ENCODE measurements at places on chromosomes 6 and 20.
A peak's percentile ranks its signal among the peaks of the same experiment; 100 is the strongest.

DNA sequence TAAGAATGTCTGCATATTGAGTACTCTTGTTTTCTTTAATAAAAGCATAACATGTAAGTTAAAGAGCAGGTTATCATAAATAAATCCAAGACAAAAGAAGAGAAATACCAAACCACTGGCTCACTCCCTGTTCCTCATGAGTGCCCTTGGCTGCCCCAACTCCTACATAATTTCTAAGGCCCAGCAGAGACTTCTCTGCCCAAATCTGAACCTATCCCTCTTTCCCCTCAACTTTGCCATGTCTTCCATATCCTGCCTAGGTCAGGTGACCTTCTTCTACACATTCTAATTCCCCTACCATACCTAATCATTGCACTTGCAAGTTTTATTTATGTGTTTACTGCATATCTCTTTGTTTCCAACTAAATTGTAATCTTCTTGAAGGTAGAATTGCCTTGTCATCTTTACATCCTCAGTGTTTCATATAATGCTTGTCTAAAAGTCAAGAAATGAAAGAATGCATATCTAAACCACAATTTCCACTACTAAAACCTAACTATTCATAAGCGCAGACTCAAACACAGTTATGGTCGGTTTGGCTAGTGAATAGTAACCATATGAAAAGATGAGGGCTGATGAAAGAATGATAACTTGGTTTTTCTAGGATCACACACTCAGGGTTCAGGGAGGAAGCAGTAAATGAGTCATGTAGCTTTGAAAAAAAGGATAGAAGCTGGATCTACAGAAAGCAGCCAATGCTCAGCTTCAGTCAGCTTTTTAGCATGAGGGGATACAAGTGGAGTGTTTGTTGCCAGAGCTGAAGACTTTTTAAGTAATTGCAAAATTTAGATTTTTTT is 53.3 kb upstream of the EYA4 start:
- no peak for DNase-seq

GRCh38 chr20:49297605-49298530 is 20.0 kb upstream of the ZNFX1 start:
- DNase-seq, result no peak

DNA sequence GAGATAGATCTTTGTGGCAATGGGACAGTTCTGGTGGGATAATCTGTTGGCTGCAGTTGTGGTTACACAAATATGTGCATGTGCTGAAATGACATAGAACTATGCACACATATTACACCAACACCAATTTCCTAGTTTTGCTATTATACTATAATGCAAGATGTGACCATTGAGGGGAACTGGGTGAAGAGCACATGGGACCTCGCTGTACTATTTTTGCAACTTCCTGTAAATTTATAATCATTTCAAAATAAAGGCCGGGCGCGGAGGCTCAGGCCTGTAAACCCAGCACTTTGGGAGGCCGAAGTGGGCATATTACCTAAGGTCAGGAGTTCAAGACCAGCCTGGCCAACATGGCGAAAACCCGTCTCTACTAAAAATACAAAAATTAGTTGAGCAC is 8.7 kb downstream of the ARMC12 start:
- DNase-seq, result no peak

- peak; percentile 14 for DNase-seq
Observed at GRCh38 chr6:109082188-109082577, 12.5 kb downstream of the SESN1 start.

DNA sequence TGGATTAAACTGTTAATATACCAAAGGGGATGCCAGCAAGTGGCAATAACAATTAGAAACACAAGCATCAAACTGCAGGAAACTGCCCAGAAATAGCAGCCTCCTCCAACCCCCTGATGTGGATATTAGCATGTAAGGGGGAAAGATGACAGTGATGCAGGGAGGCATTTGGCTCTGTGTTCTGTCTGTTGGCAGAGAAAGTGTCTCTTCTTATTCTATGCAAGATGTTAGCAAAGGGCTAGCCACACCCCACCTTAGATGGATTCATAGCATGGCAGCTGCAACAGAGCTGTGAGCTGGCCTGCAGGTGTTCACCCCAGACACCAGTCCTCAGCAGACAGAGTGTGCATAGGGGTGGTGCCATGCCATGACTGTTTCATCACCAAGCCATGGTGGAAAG is 38.0 kb downstream of the SCP2D1 start:
- no peak for DNase-seq

GRCh38 chr20:11274141-11274594 is 600.4 kb upstream of the JAG1 start:
- peak; percentile 73 for DNase-seq

DNA sequence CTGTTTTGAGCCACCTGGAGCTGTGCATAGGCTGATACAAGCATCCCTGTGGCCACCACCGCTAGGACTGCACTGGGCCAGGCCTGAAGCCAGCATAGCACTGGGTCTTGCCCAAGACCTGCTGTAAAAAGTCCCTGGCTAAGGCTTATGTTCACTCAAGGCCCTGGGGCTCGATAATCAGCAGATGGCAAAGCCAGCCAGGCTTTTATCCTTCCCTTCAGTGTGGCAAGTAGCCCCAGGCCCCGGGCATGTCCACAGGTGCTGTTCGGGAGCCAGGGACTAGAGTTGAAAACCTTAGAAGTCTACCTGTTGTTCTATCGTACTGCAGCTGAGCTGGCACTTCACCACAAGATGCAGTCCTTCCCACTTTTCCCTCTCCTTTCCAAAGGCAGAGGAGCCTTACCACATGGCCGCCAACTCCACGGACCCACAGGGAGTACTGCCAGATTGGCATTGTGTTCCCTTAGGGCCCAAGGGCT is 226.4 kb upstream of the ZNF217 start:
- DNase-seq, result no peak

DNA sequence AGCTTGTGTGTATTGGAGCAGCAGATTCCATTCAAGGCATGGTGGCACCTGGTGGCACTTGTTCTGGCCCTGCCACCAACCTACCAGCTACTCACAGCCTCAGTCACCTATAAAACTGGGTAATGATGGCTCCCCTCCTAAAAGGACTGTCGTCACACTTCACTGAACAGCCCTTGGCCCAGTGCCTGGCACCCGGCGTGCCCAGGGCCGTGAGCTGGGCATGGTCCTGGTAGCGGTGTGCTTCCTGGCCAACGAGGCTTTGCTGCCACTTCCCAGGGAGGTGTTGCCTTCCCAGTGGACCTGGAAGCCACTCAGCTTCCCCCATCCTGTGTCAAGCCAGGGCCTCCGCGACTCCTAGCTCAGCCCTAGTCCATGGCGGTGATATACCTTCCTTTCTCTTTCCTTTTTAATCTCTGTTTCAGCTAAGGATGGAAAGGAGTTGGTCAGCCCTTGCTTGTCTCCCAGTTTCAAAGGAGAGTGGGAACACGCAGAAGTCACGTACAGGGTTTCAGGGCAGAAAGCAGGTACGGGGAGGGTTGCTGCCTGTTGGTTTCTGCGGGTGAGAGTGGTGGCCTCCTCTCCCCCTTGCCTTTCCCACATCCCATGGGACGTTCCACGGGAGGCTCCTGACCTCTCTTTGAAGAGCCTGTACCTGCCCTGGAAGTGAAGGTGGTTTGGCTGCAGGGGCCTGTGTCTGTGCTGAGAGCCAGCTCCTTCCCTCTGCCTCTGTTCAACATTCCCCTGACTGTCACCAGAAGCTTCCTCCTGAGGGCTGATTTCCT is 25.5 kb downstream of the ENTPD6 start:
- DNase-seq, result no peak

DNA sequence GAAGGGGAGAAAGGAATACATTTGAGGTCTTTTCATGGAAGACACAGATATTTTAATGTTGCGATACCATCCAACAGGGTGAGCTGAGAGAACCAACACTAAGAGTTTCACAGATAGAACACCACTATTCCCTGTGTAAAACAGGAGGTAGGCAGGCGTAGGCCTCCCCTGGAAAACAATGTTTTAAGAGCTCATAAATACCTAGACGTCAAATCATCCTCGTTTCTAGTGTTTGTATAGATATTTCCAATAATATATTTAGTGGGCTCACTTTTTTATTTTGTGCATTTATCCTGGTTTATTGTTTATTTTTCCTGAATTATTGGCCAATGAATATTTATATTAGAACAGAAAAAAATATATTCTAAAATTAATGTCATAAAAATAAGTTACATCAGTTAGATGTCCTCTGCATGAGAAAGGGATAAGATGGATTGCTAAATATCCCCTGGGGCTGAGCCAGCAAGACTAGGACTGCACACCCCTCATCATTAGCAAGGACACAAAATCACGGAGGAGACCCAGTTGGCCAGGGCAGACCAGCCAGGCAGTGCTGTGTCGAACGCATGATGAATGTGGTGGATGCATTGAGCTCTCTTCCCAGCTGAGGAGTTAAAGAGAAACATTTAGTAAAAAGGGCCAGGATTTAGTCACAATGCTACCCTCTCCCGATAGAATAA is 380.5 kb downstream of the C6orf118 start:
- DNase-seq, result no peak

GRCh38 chr6:135534773-135535380 is 37.3 kb upstream of the AHI1 start:
- no peak for DNase-seq

DNA sequence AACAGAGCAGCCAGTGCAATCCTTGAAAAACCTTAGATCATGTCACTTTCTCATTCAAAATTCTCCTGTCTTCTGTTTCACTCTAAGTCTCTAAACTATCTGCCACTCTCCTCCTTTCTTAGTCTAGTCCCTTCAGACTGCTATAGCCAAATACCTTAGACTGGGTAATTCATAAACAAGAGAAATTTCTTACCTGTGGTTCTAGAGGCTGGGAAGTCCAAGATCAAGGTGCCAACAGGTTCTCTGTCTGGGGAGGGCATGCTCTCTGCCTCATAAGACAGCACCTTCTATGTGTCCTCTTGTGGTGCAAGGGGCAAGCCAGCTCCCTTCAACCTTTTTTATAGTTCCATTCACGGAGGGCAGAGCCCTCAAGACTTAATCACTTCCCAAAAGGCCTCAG is 156.3 kb downstream of the MTFR2 start:
- DNase-seq, result no peak

GRCh38 chr6:121426686-121427085 is 8.8 kb upstream of the GJA1 start:
- no peak for DNase-seq

DNA sequence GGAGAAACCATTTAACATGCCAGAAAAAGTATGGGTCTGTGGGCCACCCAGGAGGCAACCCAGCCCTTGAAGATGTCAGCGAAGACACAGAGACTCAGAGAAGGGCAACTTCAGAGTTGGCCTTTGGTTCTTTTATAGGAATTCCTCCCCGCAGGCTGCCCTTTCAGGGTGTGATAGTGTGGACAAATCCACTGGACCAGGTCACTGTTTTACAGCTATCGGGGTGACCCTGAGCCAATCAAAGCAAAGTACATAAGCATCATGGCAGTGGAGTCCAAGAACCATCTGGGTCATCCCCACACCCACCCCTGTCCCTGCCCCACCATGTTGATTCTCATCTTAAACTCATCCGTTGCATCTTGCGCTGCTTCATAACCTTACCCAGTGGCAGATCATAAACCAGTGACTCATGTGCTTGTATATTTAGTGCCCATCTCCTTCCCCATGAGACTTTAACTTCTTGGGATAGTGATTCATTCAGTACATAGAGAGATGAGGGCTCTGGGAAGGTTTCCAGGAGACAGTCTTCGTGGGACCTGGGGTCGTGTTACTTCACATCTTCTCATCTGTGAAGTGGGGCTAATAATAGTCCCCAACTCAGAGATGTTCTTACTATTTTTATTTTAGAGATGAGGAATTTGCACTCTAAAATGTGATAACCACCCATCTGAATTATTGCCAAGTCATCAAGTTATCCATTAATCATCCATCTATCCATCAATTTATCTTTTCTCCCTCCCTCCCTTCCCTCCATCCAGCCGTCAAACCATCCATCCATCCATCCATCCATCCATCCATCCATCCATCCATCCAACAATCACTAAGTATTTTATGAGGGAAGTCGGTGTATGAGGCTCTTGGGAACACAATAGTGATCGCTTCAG is 51.0 kb downstream of the EDN3 start:
- DNase-seq, result no peak

GRCh38 chr20:50866036-50866685 is 65.1 kb downstream of the ADNP start:
- no peak for DNase-seq

DNA sequence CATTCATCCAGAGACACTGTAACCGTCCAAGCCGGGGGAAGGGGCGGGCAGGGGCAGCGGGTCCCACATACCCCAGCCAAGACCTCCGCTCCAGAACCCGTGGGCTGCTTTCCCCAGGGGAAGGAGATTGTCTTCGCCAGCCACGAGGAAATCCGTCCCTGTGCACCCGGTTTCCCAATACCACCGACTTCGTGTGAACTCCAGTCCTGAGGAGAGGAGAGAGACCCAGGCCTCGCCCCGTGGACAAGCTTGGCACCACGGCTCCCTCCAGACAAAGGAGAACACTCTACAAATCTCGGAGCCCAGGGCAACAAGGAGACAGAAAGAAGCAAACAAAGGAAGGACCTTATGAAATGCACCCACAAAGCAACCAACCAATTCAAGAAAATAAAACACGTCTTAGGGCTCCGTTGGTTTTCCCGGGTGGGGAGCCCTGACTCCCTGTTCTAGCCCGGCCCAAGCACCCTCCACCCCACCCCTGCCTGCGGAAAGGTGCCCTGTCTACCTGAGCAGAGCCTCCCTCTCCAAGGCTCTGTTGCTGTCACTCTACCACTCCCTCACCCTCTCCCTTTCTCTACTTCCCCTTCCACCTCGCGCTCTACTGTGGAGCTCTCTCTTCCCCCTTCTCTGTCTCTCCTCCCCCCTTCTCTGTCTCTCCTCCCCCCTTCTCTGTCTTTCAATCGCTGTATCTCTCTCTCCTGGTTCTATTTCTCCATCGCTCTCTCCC is 1382.8 kb upstream of the DEFB115 start:
- no peak for DNase-seq

DNA sequence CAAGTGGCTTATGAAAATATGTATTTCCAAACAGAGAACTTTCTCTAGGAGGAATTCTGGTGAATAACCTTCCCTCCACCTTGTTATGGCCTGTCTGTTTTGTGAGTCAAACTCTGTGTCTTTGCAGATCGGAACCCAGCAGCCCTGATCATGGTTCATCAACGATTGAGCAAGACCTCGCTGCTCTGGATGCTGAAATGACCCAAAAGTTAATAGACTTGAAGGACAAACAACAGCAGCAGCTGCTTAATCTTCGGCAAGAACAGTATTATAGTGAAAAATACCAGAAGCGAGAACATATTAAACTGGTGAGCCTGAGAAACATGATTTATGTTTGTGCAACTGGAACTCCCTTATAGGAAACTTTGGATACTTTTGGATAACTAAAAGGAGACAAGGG is 294.5 kb upstream of the PLCB4 start:
- no peak for DNase-seq

- peak; percentile 82 for DNase-seq
Observed at GRCh38 chr20:37901240-37901639, 1.7 kb upstream of the VSTM2L start.

- no peak for DNase-seq
Observed at GRCh38 chr6:156862711-156863110, 85.5 kb downstream of the ARID1B start.

GRCh38 chr6:30948811-30949210 is 8.0 kb downstream of the MUCL3 start:
- DNase-seq, result no peak

DNA sequence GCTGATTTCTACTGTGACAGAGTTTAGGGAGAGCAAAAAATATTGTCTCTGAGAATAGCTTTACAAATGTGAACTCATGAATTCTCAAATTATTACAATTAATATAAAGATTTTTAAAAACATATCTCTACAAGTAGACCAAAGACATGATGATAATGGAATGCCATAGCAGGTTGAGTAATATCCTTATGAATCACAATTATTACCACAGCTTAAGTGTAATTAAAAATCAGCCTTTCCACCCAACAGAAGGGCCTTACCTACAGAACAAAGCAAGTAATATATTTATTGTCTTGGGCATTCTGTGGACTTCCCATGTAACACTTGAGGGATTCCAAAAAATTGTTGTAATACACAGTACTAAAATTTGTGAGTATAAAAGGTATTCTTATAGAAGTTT is 1099.6 kb upstream of the GJE1 start:
- DNase-seq, result no peak

Measured in iPS-NIHi11 (cell line).